ENCODE measurements at places on chromosomes 4 and X. TPM values are rescaled to one million over a fixed set of nuclear protein-coding genes. Genes with fewer than 3 reads are reported as not detected.

The MAGEA2B gene
- total RNA-seq: not detected

The OCIAD2 gene
- total RNA-seq: 22.5 TPM

DNA sequence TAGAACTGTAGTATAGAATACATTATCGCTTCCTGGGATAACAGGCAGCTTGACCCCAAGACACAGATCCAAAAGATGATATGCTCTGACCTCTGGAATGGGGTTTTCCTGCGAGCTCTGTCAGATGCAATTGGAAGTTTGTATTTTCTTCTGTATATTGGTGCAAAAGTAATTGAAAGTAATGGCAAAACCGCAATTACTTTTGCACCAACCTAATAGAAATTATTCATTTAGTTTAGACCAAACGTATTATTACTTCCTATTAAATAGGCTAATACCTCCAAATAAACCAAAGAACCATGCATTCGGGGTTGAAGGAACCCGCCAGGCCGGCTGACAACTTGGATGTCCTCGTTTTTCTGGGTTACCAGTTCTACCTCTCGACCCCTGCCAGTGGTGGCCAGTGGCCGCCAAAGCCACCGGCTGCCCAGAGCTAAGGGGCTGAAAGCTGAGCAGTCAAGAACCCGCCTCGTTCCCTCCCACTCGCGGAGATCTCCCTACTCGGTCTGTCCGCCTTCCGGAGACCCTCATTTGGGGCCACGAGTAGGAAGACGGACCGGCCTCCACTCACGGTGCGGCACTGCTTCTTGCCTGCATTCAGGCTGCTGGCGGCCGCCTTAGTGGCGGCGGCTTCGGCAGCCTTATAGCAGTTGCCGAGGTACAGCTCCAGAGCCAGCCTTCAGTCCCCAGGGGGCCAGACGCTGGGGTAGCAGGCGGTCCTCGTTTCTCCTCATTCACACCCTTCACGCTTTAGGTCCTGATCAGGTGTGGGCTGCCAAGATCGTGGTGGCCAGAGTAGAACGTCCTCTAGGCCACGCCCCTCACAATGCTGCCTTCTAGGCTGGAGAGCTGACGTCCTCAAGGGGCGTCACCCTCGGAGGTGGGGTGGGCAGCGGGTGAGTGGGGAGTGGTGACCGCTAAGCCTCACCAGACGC lies 121.9 kb downstream of the RBMX2 start:
- no peaks in the 10 kb centered on the region for H3K36me3 ChIP-seq
- H3K27me3 ChIP-seq: no peaks in the 10 kb centered on the region
- no peaks in the 10 kb centered on the region for H3K4me1 ChIP-seq
- H3K4me3 ChIP-seq: peak overlapping the region; percentile 14
- peak; percentile 26 for DNase-seq

DNA sequence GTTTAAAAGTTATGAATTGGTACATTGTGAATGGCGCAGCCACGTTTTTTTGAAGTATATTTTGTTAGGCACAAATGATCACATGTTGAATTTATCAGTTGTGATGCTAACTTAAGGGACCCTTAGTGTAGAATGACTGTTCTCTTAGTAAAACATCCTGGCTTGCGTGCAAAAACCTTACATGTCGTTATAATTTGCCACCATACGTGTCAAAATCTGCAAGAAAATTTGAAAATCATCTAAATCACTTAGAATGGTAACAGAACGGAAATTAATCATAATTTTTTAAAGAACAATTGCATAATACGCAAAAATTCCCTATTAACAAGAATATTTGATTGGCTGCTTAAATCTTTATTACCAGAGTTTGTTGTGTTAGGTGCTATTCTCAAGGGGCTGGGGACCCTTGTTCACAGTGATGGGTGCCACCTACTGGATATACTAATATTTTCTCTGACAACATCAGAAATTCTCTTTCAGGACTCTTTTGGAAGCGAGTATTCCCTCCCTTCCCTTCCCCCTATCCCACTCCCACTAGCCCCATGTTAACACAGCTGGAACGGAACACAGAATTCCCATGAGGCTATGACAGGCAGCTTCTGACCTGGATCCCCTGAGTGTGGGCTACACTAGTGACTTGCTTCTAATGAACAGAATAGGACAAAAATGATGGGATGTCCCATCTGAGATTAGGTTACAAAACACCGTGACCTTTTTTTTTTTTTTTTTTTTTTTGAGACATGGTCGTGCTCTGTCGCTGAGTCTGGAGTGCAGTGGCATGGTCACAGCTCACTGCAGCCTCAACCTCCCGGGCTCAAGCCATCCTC lies 71.8 kb downstream of the SUPT20HL2 start:
- no peaks in the 10 kb centered on the region for H3K27me3 ChIP-seq
- H3K36me3 ChIP-seq: no peaks in the 10 kb centered on the region
- H3K4me1 ChIP-seq: no peaks in the 10 kb centered on the region
- no peak overlapping the region for H3K27ac ChIP-seq

GRCh38 chr4:24470666-24471485 lies 113.5 kb downstream of the DHX15 start:
- peak; percentile 25 for DNase-seq
- H3K36me3 ChIP-seq: no peaks in the 10 kb centered on the region
- peak overlapping the region; percentile 58 for H3K27ac ChIP-seq
- H3K4me1 ChIP-seq: peaks cover 18% of the 10 kb centered on the region

DNA sequence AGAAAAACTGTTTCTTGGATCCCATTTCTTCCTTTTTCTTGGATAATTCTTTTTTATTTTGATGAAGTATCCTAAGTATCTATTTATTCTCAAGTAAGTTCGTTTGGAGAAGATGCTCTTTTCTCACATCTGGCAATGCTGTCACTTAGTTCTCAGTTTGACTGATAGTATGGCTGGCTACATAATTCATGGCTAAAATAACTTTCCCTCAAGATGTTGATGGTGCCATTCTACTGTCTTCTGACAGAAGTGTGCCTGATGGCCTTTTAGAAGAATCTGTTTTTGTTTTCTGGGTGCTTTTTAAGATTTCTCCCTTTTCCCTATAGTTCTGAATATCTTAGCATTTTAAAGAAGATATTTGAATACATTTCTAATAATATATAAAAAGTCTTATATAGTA lies 41.6 kb downstream of the EVC2 start:
- H3K27me3 ChIP-seq: no peaks in the 10 kb centered on the region
- no peak for DNase-seq
- no peaks in the 10 kb centered on the region for H3K4me1 ChIP-seq
- peaks cover 7% of the 10 kb centered on the region for H3K36me3 ChIP-seq

GRCh38 chr4:107392380-107392779 lies 327.7 kb downstream of the PAPSS1 start:
- H3K4me1 ChIP-seq: no peaks in the 10 kb centered on the region
- no peaks in the 10 kb centered on the region for H3K36me3 ChIP-seq
- H3K4me3 ChIP-seq: no peak overlapping the region
- no peak for DNase-seq
- no peak overlapping the region for H3K27ac ChIP-seq
